ENCODE measurements at places on chromosomes 4 and X.

- no peak for DNase-seq
These were observed 647.0 kb upstream of the AADAT start for GRCh38 chr4:170736710-170737109.

DNA sequence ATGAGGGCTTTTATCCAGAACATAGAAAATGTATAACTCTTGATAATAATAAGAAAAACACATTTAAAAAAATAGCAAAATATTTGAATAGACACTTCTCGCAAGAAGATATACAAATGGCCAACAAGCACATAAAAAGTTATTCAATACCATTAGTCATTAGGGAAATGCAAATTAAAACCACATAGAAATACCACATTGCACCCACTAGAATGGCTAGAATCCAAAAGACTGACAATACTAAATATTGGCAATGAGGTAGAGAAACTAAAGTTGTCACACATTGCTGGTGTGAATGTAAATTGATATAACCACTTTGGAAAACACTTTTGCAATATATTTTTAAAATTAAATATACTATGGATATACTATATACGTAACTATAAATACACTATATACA is 754.3 kb upstream of the MAGEB2 start:
- no peak for DNase-seq

- no peak for DNase-seq
These were observed 4.4 kb downstream of the KIT start for GRCh38 chr4:54662123-54662522.

DNA sequence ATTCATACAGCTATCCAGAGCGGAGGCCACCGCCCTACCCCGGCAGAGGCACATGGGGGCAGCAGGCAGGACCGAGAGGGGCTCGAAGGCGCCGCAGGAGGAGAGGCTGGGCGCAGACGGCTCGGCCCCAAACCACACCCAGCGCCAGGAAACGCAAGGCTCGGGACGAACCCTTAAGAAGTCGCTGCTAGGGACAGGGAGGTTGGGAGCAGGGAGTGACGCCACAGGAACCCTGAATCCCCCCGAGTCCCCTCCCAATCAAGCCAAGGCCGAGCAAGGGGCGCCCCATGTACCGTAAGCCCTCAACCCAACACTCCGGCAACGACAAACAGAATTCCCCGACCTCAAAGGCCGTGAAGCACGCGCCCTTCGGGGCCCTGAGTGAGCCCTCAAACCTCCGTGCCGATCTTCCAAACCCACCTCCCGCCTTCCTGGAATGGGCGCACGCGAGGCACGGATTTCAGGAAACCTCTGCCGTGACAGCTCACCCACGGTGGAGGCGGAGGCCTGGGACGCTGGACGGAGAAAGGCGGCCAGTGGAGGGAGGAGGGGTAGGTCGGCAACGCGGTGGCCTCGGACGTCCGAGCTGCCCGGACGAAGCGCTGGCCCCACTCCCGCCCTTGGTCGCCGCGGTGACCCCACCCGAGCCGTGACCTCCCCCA is 1.8 kb downstream of the ZFYVE28 start:
- DNase-seq = no peak

GRCh38 chr4:153112041-153112441 is 92.2 kb upstream of the TRIM2 start:
- no peak for DNase-seq

GRCh38 chr4:8350352-8350751 is 80.8 kb downstream of the HTRA3 start:
- DNase-seq = no peak

DNA sequence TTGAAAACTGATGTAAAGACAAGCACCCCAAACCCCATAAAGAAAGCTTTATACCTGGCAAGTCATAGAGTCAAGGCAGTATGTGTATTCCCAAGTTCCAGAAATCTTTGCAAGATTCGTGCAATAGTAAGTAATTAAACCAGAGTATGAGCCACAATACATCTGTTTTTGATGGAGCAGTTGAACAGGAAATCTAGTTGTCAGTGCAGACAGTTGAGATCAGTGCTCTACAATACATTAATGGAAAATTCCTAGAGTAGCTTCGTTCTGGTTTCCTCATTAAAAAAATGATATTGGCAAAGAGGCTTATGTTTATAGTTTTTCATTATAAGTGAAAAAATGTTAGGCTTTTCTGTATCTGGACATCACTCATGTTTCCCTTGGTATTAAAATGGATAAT is 575.3 kb downstream of the TRIML1 start:
- no peak for DNase-seq

- no peak for DNase-seq
These were observed 61.2 kb downstream of the PASD1 start for GRCh38 chrX:151624677-151625076.

DNA sequence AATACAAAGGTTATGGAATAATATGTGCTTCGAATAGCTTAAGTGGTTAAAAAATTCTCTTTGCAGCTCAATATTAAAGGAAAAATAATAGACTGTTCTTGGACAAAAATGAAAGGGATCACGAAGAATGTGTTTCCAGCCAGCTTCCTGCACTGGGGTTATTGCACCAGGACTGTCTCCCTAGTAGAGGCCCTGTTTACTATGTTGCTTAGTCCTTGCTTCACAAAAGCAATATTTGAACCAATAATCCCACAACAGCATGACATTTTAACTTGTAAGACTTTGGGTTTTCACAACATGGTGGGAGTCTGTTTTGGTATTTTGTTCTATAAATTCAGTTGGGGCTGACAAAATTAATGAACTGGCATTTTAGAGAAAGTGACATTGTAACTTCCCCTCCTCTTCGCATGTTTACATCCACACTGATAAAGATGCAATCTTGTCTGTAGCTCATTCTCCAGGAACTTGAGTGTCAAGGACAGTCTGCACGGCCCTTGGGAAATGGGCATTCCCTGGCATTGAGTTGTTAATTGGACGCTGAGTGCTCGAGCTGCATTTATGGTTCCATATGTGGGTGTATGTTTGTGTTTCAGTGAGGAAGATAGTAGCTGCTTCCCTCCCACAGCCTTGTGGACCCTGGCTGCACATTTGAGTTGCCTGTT is 39.0 kb downstream of the SHROOM2 start:
- DNase-seq = no peak

- no peak for DNase-seq
These were observed 5.8 kb downstream of the VMA21 start for GRCh38 chrX:151402719-151403390.

- no peak for DNase-seq
These were observed 185.9 kb downstream of the CFAP299 start for GRCh38 chr4:80521438-80521837.

DNA sequence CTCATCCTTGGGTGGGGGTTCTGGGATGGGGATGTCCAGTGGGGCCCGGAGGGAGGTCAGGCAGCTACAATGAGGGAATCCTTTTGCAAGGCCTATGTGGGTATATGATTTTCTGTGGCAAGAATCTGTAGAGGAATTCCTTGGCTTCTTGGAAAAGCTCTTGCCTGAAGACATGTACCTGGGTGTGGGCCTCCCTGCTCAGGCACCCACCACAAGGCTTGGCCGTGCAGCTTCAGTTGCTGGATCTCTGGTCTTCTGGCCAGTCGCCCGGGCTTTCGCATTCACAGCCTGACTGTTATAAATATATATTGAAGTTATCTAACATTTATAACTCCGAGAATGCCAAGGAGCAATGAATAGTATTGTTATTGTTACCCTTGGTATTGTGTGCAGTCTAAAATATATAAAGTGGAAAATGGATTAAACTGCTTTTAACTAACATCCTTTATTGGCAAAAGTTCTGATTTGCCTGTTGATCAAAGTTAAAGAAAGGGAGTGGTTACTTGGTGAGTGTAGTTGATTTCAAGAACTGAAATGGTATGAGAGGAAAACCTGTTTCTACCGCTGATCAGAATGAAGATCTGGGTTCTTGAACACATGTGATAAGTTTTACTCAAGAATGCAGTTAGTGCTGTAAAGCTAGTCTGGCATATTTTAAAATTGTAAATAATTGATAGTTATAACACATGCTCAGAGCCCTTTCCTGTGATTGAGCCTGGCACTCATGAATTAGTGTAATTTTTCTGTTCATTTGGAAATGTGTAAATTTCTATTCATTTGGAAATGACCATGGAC is 36.0 kb downstream of the PTTG2 start:
- no peak for DNase-seq

DNA sequence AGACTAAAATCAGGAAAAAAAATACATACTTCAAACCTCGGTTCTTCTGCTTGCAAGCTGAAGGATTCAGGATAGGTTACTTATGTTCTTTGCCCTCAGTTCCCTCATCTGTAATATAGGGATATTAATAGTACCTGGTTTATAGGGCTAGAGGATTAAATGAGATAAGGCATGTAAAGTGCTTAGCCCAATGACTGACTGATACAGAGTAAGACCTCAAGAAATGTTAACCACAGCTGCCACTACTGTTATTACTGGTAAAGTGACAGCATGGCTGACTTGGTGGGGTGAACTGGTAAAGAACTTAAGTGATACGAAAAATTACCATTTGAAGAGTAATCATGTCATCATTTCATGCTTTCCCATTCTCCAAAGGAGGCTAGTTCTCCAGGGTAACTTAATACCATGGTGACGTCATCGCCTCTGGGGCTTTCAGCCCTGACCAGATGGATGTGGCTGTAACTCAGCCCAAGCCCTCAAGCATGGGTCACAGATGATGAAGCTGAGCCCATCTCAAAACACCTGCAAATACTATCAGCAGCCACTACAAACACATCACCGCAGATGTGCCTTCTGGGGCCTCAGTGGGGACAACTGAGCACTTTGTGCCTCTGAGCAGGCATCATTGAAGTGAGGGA is 44.5 kb upstream of the SCML1 start:
- DNase-seq = no peak

DNA sequence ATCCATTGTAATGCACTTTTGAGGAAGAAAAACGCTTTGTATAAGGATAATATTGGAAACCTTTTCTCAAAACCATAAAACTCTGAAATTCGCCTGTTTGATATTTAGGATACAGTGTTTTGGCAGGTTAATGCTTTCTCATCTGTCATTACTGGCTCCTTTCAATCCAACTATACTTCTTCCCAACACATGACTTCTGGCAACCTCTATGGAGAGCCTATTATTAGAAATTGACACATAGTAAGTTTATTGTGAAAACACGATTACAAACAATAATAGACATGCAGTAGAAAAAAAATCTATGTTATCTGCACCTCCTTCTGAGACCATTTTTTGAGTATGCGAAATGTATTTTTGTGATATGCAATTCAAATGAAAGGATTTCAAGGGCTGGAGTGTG is 4.6 kb upstream of the KLHL34 start:
- no peak for DNase-seq

DNA sequence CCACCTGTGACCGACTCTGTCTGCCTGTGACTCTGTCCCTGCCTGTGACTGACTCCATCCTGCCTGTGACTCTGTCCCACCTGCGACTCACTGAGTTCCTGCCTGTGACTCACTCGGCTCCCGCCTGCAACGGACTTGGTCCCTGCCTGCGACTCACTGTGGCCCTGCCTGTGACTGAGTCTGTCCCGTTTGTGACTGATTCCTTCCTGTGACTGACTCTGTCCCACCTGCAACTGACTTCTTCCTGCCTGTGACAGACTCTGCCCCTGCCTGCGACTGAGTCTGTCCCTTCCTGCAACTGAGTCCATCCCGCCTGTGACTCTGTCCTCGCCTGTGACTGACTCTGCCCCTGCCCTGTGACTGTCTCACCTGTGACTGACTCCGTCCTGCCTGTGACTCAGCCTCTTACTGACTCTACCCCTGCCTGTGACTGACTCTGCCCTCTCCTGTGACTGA is 9.6 kb upstream of the UVSSA start:
- DNase-seq = no peak

- no peak for DNase-seq
These were observed 365.7 kb downstream of the FGF13 start for GRCh38 chrX:138345801-138346200.
